ENCODE measurements at places on chromosomes 6 and 20. TPM values are rescaled to one million over a fixed set of nuclear protein-coding genes. Genes with fewer than 3 reads are reported as not detected.
A peak's percentile ranks its signal among the peaks of the same experiment; 100 is the strongest.

- H3K4me1 ChIP-seq, result no peaks in the 10 kb centered on the region
- H3K27ac ChIP-seq, result no peak overlapping the region
- H3K36me3 ChIP-seq, result no peaks in the 10 kb centered on the region
- DNase-seq, result no peak
Measured at GRCh38 chr20:37439223-37439933, 81.7 kb upstream of the NNAT start.

DNA sequence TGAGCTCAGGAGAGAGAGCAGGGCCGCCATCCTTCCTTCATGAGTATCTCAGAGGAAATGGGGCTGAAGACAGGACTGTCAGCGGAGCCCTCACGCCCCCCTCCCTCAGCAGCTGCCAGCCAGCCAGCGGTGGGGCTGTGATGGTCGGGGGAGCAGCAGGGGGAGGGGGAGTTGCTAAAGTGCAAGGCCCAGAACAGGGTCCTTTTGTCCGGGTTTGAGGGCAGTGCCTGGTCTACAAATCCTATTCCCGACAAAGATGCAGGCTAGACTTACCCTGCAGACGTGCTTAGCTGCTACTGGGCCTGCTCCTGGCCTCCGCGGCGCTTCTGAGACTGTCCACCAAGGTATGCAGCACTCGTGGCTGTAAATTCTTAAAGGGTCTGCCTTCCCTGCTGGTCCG lies 593.4 kb upstream of the CDH4 start:
- no peak overlapping the region for H3K4me3 ChIP-seq
- no peaks in the 10 kb centered on the region for H3K36me3 ChIP-seq
- H3K27me3 ChIP-seq, result no peaks in the 10 kb centered on the region
- no peak overlapping the region for H3K27ac ChIP-seq
- no peak for DNase-seq
- no peaks in the 10 kb centered on the region for H3K4me1 ChIP-seq

GRCh38 chr6:124661097-124661661 lies 301.1 kb upstream of the RNF217 start:
- H3K4me3 ChIP-seq, result no peak overlapping the region
- H3K36me3 ChIP-seq, result no peaks in the 10 kb centered on the region
- H3K27ac ChIP-seq, result no peak overlapping the region
- H3K27me3 ChIP-seq, result no peaks in the 10 kb centered on the region

GRCh38 chr6:7042654-7043545 lies 64.9 kb upstream of the RREB1 start:
- H3K36me3 ChIP-seq, result no peaks in the 10 kb centered on the region
- H3K4me3 ChIP-seq, result no peak overlapping the region
- no peak overlapping the region for H3K27ac ChIP-seq
- DNase-seq, result no peak
- H3K27me3 ChIP-seq, result no peaks in the 10 kb centered on the region

DNA sequence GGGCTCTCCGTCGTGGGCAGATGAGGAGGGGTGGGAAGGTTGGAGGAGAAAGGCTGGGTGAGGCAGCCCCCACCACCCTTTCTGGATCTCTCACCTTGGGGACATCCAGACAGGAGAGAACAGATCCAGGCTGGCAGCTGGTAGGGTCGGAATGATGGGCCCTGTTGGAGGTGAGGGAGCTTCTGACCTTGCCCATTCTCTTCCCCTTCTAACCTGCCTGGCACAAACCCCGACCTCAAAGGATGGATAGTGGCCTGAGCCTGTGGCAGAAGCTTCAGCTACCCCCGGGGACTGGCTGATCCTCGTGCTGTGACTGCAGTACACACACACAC lies 6.0 kb upstream of the NPBWR2 start:
- H3K36me3 ChIP-seq, result no peaks in the 10 kb centered on the region
- peaks cover 38% of the 10 kb centered on the region for H3K27me3 ChIP-seq
- no peak overlapping the region for H3K27ac ChIP-seq
- no peak for DNase-seq

GRCh38 chr6:33426590-33427511 lies 7.0 kb downstream of the SYNGAP1 start:
- H3K4me3 ChIP-seq, result peak overlapping the region; percentile 94
- H3K27me3 ChIP-seq, result no peaks in the 10 kb centered on the region
- peaks cover 17% of the 10 kb centered on the region for H3K36me3 ChIP-seq
- no peak for DNase-seq
- peak overlapping the region; percentile 68 for H3K27ac ChIP-seq
- H3K4me1 ChIP-seq, result peaks cover 38% of the 10 kb centered on the region

GRCh38 chr6:48377115-48377514 lies 266.1 kb upstream of the PTCHD4 start:
- DNase-seq, result no peak
- H3K27ac ChIP-seq, result no peak overlapping the region
- H3K4me3 ChIP-seq, result no peak overlapping the region
- no peaks in the 10 kb centered on the region for H3K36me3 ChIP-seq
- H3K27me3 ChIP-seq, result no peaks in the 10 kb centered on the region
- no peaks in the 10 kb centered on the region for H3K4me1 ChIP-seq

DNA sequence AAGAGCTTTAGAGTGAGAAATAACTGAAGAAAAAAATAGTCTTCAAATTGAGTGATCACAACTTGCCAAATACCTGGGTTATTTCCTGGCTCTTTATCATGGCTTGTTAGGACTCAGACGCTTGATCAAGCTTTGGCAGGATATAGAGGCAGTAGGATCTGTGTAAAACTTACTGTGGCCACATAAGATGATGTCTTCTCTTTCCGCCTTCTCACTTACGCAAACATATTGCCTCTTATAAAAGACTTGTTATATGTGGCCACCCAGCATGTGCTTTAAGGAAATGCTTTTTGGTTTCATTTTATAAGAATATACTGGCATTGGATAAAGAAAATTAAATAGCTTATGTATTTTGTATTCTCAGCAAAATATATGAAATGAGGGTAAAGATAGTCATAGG lies 101.8 kb upstream of the AKIRIN2 start:
- no peaks in the 10 kb centered on the region for H3K4me1 ChIP-seq
- H3K27me3 ChIP-seq, result peaks cover 2% of the 10 kb centered on the region
- H3K27ac ChIP-seq, result no peak overlapping the region
- H3K36me3 ChIP-seq, result no peaks in the 10 kb centered on the region

- peaks cover 30% of the 10 kb centered on the region for H3K27me3 ChIP-seq
- DNase-seq, result no peak
- no peaks in the 10 kb centered on the region for H3K4me1 ChIP-seq
- no peak overlapping the region for H3K4me3 ChIP-seq
- H3K27ac ChIP-seq, result no peak overlapping the region
Measured at GRCh38 chr20:1490643-1491195, 501 bp downstream of the SIRPB2 start.

- peaks cover 51% of the 10 kb centered on the region for H3K36me3 ChIP-seq
- peaks cover 6% of the 10 kb centered on the region for H3K4me1 ChIP-seq
- no peak overlapping the region for H3K27ac ChIP-seq
- DNase-seq, result no peak
- no peak overlapping the region for H3K4me3 ChIP-seq
- no peaks in the 10 kb centered on the region for H3K27me3 ChIP-seq
Measured at GRCh38 chr20:48986899-48987298, 59.2 kb upstream of the CSE1L start.

DNA sequence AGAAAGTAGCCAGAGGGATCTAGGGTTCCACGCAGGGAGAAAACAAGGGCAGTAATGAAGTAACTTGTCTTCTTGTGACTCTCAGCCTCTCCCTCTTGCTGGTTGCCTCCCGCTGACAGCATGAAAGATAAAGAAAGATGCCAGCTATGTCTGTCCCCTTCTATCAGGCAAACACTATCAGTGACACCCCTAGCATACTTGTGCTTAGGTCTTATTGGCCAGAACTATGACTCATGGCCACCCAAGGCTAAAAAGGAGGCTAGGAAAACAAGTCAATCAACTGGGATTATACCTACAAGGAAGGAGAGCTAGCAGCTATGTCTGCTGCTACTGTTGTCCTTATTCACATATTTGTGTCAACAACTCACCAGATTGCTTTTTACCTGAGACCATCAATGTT lies 206.8 kb upstream of the SOX4 start:
- no peak for DNase-seq
- no peaks in the 10 kb centered on the region for H3K4me1 ChIP-seq
- no peaks in the 10 kb centered on the region for H3K36me3 ChIP-seq
- no peak overlapping the region for H3K4me3 ChIP-seq

DNA sequence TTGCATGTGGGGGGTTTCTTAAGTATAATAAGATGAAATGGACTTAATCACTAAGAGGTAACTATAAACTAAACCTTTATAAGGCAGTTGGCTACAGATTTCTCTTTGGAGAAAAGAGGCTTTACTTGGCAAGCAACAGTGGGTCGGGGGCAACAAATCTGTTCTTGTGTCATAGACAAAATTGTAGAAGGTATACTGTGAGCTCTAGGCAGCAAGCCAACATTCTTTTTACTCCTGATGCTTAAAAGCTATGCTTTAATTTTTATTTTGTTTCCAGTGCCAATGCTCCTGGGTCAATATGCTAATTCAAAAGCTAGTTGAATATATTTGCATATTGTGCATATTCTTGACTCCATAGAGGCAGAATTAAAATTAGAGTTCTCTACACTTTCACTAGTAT lies 495.4 kb downstream of the BTBD3 start:
- no peaks in the 10 kb centered on the region for H3K36me3 ChIP-seq
- DNase-seq, result no peak
- H3K4me3 ChIP-seq, result no peak overlapping the region
- H3K27ac ChIP-seq, result no peak overlapping the region
- H3K4me1 ChIP-seq, result no peaks in the 10 kb centered on the region

- DNase-seq, result no peak
- no peaks in the 10 kb centered on the region for H3K27me3 ChIP-seq
- no peak overlapping the region for H3K4me3 ChIP-seq
- no peaks in the 10 kb centered on the region for H3K36me3 ChIP-seq
- no peaks in the 10 kb centered on the region for H3K4me1 ChIP-seq
Measured at GRCh38 chr6:69758214-69758613, 38.6 kb downstream of the LMBRD1 start.

DNA sequence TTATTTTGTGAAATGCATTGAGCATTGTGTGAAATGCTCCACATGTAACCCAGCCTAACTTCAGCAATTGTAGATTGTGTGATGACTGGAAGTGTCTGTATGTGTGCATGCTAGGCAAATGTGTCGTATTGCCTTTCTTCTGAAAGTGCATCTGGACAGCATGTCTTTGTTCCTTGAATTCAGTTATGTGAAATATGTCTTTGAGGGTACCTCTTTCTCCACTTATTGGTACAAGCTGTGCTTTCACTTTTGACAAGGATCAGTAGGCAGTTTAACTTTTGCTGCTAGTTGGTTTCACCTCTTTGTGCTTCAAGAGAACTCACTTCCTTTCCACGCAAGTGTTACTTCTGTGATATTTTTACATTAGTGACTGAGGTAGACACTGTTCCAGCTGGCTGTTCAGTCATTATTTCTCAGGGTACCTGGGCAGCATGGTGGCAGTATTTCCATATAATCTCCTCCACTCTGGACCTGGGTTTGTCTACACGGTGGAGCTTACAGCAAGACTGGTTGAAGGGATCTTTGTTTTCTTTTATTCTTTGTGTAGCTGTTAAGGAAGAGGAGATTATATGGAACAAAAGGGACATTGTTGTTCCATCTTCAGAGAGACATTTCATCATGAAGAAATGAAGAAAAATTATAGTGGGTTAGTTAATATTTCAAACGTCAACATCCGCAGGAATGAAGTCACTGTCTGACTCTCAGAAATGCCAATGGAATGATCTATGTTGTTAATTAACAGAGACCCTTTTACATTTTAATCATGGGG lies 175.4 kb downstream of the UTRN start:
- H3K27ac ChIP-seq, result no peak overlapping the region
- no peak for DNase-seq
- H3K4me1 ChIP-seq, result no peaks in the 10 kb centered on the region
- H3K27me3 ChIP-seq, result no peaks in the 10 kb centered on the region
- no peak overlapping the region for H3K4me3 ChIP-seq
- peaks cover 14% of the 10 kb centered on the region for H3K36me3 ChIP-seq

GRCh38 chr6:110690916-110691315 lies 124.4 kb downstream of the CDK19 start:
- no peaks in the 10 kb centered on the region for H3K27me3 ChIP-seq
- H3K27ac ChIP-seq, result no peak overlapping the region
- H3K36me3 ChIP-seq, result no peaks in the 10 kb centered on the region
- no peak for DNase-seq

DNA sequence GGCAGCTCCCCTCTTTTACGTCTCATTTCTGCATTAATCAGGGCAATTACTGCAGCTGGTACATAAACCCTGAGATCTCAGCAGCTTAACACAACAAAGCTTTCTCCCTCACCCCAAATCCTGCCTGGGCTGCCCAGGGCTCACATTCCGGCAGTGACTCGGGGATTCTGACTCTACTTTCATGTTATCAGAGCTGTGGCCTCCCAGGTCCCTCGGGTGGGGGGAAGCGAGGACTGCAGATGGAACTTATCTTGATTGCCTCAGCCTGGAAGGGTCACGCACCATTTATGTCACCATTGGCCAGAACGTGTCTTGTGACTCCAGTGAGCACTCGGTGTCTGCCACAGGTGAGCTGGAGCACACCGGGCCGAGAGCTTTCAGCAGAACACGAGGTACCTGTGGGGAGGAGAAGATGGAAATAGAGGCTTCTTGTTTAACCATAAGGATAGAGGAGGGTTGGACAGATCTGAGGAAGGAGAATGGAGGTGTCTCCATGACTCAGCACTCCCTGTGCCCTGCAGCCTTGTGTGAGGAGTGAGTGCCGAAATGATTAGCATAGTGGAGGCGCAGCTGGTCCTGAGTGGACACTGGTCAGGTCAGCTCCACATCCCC lies 88.5 kb upstream of the EXOC2 start:
- no peak overlapping the region for H3K4me3 ChIP-seq
- no peak overlapping the region for H3K27ac ChIP-seq

DNA sequence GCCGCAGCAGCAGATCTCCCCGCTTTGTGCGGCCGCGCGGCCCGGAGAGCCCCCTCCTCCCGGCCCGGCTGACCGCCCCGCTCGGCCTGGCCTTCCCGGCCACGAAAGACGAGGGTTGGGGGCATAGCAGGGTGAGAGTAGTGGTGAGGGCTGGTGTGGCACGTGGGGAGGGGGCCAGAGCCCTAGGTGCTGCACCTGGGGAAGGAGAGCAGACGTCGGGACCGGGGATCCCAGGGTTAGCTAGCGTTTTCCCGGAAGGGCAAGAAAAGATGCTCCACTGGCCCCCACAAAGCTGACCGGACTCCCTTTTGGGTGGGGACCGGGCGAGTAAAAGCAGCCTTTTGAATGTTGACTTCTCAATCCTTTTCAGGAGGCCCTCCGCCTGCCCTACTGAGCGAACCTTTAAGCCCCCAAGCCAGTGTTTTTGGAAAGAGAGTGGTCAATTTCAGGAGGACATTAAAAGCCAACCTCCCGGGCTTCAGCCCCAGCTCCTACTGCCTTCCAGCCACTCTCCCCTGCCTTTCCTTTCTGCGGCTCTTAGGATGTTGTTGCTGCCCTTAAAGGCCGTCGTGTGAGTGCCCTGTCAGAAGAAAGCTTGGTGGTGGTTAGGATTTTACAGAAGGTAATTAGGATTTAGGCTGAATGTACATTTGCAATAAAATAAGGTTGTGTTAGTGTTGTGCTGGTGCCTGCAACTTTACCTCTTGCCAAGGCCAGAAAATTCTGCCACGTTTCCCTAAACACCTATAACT lies 648 bp upstream of the BACH2 start:
- H3K4me1 ChIP-seq, result no peaks in the 10 kb centered on the region
- no peak for DNase-seq
- peak overlapping the region; percentile 56 for H3K4me3 ChIP-seq
- 0 out of 2 replicates have a peak overlapping the region, but pooled peaks have one; percentile 13 for H3K27ac ChIP-seq

Gene SIRPD
- total RNA-seq, result not detected

Gene GRM1
- total RNA-seq, result not detected

Gene ZNF334
- total RNA-seq, result 1.4 TPM

Gene RNASET2
- total RNA-seq, result 14.2 TPM

Gene COL20A1
- total RNA-seq, result not detected

Gene CDH4
- total RNA-seq, result 1.6 TPM

Gene AGER
- 0.28 TPM for total RNA-seq

Gene PXT1
- not detected for total RNA-seq

Gene GSTA2
- total RNA-seq, result not detected

Gene HSPA1L
- 1.3 TPM for total RNA-seq

Gene SALL4
- not detected for total RNA-seq

All from IMR-90 (cell line).